ENCODE measurements at places on chromosomes 3 and 15.

DNA sequence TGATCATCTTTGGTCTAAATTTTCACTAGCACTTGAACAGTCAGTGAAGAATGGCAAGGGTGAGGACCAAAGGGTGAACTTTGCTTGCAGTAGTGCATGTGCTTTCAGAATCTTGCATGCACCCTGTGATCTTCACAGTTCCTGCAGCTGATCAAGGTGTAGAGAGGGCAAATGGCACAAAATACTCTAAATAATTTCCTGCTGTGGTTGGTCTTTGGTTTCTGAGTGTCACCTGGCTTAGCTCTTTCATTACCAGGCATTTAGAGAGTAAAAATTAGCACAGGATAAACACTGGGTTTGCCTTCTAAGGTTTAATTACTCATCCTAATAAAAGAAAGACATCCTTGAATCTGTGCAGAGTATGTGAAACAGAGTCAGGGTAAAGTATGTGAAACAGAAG, 11.4 kb downstream of the TIPARP start:
- no peak for DNase-seq

- DNase-seq: no peak
Observed at GRCh38 chr3:51502562-51502910, 2.7 kb upstream of the DCAF1 start.

GRCh38 chr15:23420806-23421575, 26.1 kb downstream of the GOLGA6L2 start:
- no peak for DNase-seq

- DNase-seq: no peak
Observed at GRCh38 chr15:65632780-65633375, 11.1 kb downstream of the SLC24A1 start.

GRCh38 chr15:80890341-80891005, 99.1 kb downstream of the MESD start:
- DNase-seq: no peak

GRCh38 chr3:10428406-10429091, 76.8 kb downstream of the ATP2B2 start:
- DNase-seq: no peak

DNA sequence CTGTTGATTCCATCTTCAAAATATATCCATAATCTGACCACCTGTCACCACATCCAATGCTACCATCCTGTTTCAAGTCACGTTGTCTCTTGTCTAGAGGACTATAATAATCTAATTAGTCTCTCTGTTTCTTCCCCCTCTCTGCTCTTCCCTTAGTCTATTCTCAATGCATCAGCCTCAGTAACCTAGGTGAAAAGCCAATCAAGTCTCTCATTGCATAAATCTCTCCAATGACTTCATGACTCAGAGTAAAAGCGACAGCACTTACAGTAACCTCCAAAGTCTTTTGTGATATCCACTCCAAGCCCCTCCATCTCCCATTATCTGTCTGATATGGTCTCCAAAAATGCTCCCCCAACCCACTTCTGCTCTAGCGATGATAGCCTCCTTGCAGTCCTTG, 7.2 kb downstream of the UBA3 start:
- no peak for DNase-seq

DNA sequence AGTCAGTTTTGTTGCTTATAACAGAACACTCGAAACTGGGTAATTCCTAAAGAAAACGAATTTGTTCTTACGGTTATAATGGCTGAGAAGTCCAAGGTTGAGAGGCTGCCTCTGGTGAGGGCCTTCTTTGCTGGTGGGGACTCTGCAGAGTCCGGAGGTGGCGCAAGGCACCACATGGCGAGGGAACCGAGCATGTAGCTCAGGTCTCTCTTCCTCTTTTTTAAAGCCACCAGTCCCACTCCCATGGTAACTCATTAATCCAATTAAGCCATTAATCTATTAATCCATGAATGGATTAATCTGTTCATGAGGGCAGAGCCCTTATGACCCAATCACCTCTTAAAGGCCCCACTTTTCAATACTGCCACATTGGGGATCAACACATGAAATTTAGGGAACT, 50.0 kb downstream of the ROPN1B start:
- no peak for DNase-seq

- DNase-seq: no peak
Observed at GRCh38 chr3:42988566-42988965, 9.5 kb downstream of the GASK1A start.

GRCh38 chr3:56764904-56765547, 36.7 kb downstream of the ARHGEF3 start:
- no peak for DNase-seq

- no peak for DNase-seq
Observed at GRCh38 chr15:94001255-94001801, 230.0 kb upstream of the MCTP2 start.

DNA sequence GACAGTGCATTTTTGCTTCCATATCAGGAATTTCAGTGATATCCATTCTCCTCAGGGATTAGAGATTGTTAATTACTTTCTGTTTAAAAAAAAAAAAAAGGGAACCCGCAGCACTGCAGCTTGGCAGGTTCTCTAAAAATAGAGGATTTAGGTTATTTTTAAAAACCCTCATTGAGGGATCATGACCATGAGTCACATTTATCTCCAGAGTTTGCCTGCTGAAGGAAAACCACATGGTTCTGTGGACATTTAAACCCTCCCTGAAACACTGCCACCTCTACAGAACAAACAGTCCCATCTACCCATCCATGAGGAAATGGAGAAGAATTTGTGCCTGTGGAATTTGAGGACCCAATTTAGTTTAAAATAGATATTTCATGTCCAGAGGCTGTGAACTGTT, 66.2 kb upstream of the UBE2E1 start:
- DNase-seq: no peak

DNA sequence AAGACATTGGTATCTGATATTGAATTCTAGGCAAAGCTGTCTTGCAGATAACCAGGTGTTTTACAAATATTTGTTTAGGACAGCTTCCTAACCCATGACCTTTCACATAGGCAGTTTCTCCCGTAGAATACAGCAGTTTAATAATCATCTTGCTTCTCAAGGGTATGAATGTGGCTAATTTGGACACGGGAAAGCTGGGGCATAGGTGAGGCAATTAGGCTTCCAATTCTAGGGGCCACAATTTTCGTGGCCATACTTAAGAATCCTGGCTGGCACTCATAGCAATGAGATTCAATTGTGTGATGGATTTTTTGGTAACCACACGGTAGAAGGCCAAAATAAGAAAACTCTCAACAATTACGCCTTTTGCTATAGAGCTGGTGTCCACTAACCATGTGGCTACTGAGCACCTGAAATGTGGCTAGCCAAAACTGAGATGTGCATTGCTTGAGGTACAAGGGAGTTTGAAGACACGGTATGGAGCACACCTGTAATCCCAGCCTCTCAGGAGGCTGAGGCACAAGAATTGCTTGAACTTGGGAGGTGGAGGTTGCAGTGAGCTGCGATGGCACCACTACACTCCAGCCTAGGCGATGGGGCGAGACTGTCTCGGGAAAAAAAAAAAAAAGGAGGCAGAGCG, 34.4 kb downstream of the TFRC start:
- DNase-seq: no peak

GRCh38 chr15:73952913-73953750, 26.9 kb downstream of the LOXL1 start:
- DNase-seq: no peak

- DNase-seq: no peak
Observed at GRCh38 chr3:69200384-69201068, 78.1 kb upstream of the LMOD3 start.

GRCh38 chr3:1953536-1953935, 145.1 kb upstream of the CNTN4 start:
- DNase-seq: no peak

GRCh38 chr15:32676169-32676568, 34.7 kb downstream of the SCG5 start:
- no peak for DNase-seq

DNA sequence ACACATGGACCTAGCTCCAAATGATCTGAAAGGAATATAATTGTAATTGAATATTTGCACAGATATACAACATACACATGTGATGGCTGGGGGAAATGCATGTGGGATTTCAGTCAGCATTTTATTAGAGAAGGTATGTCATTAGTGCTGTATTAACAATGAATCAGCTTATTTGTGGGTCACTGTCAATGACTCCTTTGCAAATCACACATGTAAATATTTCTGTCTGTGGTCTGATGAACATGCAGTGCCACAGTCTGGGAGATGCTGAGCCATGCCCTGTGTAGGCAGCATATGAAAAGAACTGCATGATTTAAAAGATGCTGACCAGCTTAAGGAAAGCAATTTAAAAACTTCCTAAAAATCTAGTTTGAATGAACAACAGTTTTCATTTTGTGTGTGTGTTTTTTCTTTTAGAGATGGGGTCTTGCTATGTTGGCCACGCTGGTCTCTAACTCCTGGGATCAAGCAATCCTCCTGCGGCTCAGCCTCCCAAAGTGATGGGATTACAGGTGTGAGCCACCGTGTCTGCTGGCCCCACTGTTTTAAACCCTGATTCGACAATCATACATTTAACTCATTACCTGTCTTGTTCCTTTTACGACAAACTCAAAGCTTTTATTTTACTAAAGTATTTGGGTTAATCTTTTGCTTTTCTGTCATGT, 803 bp upstream of the B3GNT5 start:
- no peak for DNase-seq

GRCh38 chr3:186683979-186684378, 18.2 kb downstream of the HRG start:
- no peak for DNase-seq

DNA sequence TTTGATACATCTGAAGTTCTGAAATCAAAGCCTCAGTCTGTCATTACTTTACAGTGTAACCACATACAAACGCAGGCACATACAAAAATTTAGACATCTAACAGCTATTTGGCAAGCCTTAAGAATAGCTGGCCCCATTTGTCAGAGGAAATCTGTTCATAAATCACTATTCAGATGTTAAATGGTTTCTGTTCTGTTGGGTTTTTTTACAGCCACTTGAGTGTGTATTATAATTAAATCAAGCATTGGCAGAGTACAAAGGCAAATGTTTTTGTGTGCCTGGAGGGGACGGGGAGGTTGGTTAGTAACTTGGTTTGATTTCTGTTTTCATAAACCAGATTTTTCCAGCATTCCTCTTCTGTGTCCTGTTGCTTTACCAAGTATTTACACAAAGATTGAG, 24.1 kb downstream of the PIGB start:
- no peak for DNase-seq

GRCh38 chr15:43270113-43270665, 3.5 kb upstream of the TGM5 start:
- DNase-seq: no peak

GRCh38 chr3:169255511-169255910, 408.0 kb downstream of the MECOM start:
- DNase-seq: no peak

- DNase-seq: no peak
Observed at GRCh38 chr3:42843713-42844411, 31.8 kb downstream of the CYP8B1 start.

DNA sequence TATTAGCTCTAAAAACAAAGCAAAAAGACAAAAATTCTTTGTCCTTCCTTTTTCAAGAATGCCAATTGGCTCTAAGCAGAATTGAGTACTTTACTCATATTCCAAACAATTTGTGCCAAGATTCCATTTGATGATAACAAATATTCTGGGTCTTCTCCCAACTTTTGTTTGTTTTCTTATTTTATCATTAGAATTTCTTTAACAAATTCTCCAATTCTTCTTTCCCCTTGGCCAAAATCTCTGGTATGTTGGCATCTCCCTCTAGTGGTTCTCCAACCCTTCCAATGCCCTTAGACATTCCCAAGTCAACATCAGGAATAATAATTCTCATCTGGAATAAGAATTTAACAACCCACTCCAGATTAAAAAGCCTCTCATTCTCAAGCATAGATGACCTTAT, 5.3 kb downstream of the CPOX start:
- DNase-seq: no peak

DNA sequence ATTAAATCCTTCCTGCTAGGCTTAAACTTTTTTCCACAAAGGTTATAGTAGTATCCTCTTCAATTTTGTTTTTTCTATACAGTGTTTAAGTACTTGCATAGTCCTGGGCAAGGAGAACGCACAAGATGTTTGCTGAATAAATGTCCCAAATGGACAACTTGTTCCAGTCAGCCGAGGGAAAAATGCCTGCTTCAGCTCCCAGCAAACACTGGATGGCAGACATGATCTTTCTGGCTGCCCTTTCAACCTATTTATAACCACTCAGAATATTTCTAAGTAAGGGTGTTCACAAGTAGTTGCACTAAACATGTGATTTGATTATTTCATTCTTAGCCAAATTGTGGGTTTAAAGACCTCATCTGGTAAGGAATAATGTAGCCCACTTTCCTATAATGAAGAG, 29.8 kb downstream of the GNB4 start:
- DNase-seq: no peak

GRCh38 chr3:128482666-128483656, 10.0 kb downstream of the GATA2 start:
- no peak for DNase-seq

- no peak for DNase-seq
Observed at GRCh38 chr15:27746401-27746955, 352.6 kb downstream of the OCA2 start.
